HS-5 (cell line): ENCODE measurements at places on chromosomes 16 and 17.

- DNase-seq, result no peak
Measured at GRCh38 chr17:21113049-21113690, 13.6 kb upstream of the DHRS7B start.

DNA sequence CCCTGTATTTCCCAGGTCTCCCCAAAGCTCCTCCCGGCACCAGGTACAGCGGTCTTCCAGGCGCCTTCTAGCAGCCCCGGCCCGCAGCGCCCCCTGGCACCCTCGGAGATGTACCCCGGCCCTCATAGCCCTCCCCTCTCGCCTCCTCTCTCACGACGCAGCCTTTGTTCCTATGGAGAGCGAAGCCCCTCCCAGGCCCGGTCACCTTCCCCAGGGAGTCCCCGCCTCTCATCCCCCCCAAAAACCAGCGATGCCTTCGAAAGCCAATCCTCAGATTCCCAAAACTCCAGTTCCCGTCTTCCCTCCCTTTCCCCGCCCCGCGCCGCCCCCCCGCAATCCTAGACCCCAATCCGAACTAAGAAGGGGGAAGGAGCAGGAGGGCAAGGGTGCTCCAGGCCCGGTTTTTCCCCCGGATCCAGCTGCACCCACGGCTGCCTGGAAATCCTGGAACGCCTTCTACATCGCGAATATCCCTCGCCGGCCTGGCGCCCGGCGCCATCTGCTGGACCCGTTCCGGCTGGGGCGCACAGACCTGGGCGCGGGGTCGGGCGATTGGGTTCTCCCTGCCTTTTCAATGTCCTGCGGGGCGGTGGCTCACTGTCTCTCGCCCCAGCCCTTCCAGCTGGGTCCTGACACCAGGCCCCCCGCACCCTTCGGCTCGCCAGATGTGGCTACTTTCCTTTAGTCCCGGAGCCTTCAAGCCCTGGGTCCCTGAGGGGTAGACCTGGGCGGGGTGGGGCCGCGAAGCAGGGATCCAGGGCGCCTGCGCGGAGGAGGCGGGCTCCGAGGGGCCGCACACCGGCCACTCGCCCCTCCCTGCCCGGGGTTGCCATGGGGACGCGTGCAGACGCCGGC is at the start of gene DNAH2:
Gene DNAH2 (plus strand): TSS at position 844 of the 855 bp plus-strand sequence. CDS start 1,991 bp downstream, outside the sequence.
- peak; percentile 45 for DNase-seq

DNA sequence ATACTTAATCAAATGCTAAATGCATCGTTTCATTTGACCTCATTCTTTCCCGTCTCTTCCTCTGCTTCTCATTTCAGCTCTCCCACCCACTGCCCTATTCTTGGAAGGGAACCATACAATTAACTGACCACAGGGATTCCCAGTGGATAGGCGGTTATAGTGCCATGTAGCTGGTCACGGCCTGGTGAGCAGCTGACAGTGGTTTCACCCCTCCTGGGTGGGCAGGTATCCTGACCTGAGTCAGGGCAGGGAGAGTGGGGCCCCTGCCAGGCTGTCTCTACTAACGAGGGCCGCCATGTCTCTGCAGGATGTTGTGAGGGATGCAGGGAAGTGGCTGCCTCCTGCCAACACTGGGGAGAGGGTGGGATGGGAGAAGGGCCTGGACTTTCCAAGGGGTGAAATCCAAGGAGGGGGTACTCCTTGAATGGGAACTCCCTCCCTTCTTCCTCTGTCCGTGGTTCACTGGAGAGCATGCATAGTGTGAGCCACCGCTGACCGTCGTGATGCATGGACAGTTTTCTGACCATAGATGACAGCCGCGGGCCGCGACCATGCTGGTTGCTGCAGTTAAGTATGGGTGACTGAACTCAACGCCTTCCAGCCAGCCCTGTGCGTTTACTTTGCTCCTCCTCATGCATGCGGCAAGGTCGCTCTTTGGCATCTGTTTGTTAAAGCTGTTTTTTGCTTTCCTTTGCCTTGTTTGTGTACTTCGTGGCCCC is 95.9 kb downstream of the RPTOR start:
- DNase-seq, result no peak

DNA sequence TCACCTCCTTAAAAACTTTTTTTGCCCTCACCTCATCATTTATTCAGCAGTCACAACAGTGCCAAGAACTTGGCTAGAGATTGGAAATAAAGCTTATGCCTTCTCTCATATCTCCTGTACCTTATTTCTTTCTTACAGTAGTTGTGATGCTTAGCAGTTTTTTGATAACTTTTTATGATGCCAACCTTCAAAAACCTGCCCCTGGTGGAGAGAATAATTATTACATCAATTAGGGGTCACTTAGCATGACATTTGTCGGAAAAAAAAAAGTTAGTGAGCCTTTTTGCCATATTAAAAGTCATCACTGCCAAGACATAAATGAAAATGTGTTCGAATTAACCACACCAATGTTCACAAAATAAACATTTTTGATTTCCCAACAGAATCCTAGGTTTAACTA is 296.6 kb downstream of the WWOX start:
- DNase-seq, result no peak

GRCh38 chr17:82683534-82683933 is 15.0 kb downstream of the RAB40B start:
- DNase-seq, result no peak

DNA sequence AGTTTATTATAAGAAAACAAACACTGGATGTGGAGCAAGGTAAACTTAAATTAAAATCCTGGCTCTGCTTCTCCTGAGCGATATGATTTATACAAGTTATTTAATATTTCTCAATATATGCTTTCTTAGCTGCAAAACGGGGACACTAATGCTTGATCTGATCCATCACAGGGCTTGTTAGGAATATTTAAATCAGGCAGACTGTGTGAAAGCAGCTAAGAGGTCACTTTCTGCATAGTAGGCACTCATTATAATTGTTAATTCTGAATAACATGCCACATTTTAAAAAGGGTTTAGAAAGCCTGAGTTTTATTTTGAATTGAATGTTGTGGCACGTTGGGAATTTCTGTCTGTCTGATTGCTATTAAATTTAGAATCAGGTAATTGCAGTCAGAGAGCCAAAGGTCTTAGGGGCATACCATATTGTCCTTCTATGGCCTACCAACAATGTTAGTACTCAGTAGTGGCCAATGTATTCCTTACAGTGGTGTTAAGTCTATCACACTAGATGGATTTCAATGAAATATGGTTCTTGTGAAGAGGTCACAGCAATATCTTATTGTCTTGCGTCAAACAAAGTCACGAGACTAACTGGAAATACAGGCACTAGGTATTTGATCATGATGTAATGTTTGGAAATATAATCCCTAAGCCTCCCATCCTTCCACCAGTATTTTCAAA is 890.0 kb upstream of the CDH8 start:
- no peak for DNase-seq

GRCh38 chr16:85104147-85104546 is 8.1 kb downstream of the CIBAR2 start:
- DNase-seq, result no peak

GRCh38 chr16:72400257-72401083 is 228.5 kb upstream of the PMFBP1 start:
- DNase-seq, result peak; percentile 33

DNA sequence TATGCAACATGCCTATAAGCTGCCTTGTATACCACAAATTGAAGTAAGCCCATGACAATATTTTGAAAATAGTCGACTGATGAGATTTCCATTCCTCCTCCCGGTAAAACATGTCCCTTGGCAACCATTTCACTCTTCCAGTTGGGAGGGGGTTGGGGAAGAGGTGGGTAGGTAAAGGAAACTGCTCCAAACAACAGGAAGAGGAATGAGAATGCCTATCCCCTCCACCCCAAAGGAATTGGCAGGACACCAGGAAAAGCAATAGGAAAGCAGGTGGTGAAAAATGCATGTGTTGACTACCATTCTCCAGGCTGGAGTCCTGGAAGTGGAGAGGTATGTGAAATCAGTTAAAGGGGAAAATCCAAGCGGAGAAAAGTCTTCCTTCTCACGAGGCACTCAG is 455.9 kb upstream of the PSMD7 start:
- DNase-seq, result no peak

- DNase-seq, result no peak
Measured at GRCh38 chr17:31398381-31399311, 7.2 kb downstream of the RAB11FIP4 start.

- no peak for DNase-seq
Measured at GRCh38 chr16:58670177-58670576, 14.4 kb downstream of the SLC38A7 start.

- DNase-seq, result no peak
Measured at GRCh38 chr16:27154705-27155521, 48.4 kb upstream of the KDM8 start.

DNA sequence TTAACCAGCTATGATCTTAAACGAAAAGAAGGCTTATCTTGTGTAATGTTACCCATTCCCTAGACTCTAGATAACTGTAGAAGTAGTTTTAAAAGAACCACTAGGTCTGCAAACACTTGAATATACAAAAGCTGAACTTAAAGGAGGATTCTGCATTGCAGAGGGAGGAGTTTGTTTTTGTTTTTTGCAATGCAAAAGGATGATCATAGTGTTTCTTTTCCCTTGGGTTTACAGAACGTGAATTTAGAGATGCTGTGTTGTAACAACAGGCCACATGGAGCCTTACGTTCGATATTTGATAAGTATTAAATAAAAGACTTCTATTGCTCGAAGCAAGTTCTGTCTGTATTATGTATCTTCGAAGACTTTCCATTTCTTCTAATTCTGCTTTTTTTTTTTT is 77.6 kb downstream of the CHD9 start:
- no peak for DNase-seq

DNA sequence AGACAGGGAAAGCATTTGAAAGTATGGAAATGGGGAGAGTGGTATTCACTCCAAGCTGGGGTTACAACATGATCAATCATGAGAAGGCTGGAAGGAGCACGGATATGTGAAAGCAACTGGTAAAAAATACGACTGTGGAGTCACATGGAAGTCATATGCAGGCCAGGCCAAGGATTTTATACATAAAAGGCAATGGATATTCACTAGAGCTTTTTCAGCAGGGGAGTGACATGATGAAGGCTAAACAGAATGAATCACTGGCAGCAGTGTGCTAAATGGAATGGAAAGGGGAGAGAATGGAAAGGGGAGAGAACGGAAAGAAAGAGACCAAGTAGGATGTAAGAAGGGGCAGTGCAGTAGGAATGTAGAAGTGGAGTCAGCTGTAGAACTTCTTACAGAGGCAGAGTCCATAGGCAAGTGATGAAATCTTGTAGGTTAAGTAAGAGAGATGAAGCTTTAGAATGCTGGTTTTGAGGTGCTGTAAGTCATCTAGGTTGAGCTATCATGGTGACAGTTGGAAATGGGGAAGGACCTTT is 13.0 kb upstream of the NETO2 start:
- DNase-seq, result no peak

GRCh38 chr17:39132192-39132610 is 19.2 kb downstream of the PLXDC1 start:
- DNase-seq, result peak; percentile 32
